AG08396 (cell line): ENCODE measurements at places on chromosomes 16 and 17.
A peak's percentile ranks its signal among the peaks of the same experiment; 100 is the strongest.

DNA sequence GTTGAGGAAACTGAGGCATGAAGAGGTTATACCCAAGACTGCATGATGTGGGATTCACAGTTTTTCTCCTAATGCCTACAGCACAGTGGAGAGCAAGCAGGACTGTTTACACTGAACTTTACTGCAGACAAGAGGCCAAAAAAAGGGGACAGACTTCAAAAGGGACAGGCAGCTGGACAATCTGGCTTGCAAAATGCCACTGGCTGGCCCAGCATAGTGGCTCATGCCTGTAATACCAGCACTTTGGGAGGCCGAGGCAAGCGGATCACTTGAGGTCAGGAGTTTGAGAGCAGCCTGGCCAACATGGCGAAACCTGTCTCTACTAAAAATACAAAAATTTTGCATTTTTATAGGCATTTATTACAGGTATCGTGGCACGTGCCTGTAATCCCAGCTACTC, 2.0 kb upstream of the MGAT5B start:
- no peak for DNase-seq

- DNase-seq: no peak
Observed at GRCh38 chr16:90015586-90016338, 3.5 kb downstream of the DBNDD1 start.

DNA sequence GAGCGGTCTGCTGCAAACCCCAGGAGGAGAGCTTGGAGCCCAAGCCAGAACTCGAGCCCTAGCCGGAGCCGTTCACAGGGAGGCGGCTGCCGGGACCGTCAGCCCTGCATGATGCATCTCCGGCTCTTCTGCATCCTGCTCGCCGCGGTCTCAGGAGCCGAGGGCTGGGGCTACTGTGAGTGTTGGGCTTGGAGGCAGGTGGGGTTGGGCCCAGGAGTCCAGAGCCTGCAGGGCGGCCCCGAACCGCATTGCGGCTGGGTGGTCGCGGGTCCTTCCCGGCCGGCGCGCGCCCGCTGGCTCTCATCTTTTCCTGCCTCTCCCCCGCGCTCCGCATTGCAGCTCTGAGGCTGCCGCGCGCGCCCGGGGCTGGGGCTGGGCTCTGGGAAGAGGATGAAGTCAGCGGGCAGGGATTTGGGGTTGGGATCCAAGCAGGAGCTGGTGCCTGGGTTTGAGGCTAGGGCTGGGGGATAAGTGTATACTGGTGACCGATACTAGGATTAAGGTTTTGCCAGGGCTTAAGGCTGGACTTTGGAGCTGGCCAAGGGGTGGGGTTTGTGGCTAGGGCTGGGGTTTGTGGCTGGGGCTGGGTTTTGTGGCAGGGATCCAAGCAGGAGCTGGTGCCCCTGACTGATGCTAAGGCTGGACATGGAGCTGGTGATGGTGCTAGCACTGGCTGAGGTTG, 532 bp downstream of the CNTNAP1 start:
- DNase-seq: peak; percentile 78

GRCh38 chr17:70080541-70081347, 5.7 kb downstream of the KCNJ16 start:
- DNase-seq: peak; percentile 26

DNA sequence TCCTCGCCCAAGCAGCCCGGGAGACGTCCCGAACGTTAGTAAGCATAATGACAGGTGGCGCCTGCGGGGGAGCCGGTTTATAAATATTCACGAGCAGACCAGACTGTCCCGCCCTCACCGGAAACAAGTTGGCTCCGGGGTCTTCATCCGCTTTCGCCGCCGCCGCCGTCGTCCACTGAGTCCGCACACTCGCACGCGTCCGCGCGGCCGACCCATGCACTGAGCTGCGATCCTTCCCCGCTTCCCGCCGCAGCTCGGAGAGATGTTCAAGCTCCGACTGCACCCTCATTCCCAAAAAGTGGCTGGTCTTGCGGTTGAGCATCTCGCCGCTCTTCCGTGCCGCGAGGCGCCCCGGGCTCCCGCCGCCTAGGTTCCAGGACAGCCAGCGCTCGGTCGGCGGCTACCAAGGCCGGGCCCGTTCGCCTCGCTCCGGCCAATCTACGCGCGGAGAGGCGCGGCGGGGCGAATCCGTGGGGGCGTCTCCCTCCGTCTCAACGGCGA, 385 bp downstream of the CFAP119 start:
- DNase-seq: peak; percentile 57

- peak; percentile 81 for DNase-seq
Observed at GRCh38 chr17:78442648-78443218, 64.3 kb downstream of the PGS1 start.

DNA sequence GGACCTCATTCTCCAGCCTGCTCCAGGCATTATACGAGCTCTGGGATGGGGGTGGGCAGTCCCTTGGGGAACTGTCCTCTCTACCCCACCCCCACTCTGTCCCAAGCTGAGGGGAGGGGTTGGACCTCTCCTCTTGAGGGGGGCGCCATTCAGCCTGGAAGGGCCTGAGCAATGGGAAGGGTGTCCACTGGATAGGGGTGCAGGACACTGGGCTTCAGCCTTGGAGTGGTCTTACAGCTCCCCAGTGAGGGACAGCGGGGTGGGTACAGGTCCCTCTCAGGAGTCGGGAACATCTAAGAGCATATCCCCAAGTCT, 9.5 kb upstream of the CBX8 start:
- DNase-seq: no peak

GRCh38 chr17:68198931-68199836, 48.7 kb upstream of the AMZ2 start:
- no peak for DNase-seq

- DNase-seq: no peak
Observed at GRCh38 chr17:76208120-76208519, 32.2 kb downstream of the RNF157 start.

- no peak for DNase-seq
Observed at GRCh38 chr17:10724546-10725195, 5.2 kb downstream of the TMEM220 start.

GRCh38 chr17:63275318-63275970, 170.7 kb downstream of the CYB561 start:
- DNase-seq: peak; percentile 67

- no peak for DNase-seq
Observed at GRCh38 chr17:83170571-83171260, 91.3 kb downstream of the METRNL start.

GRCh38 chr16:69318177-69318910, 7.2 kb downstream of the VPS4A start:
- no peak for DNase-seq

DNA sequence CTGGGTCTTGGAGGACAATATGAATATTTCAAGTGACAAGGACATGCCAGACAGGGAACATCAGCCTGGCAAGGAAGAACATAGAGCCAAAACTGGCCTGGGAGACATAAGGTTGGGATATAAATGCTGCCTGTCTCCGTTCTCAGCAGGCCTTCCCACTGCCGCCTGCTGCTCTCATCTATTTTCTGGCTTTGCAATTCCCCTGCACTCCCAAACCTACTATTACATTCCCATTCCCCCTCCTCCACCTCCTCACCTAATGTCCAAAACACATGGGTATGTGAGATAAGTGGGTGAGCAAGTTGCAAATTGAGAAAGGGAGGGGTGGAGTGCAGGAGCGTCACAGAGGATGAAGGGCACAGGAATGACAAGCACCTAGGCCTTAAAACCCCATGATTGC, 244.3 kb upstream of the CDH8 start:
- DNase-seq: no peak

- no peak for DNase-seq
Observed at GRCh38 chr17:40327244-40327729, 18.3 kb downstream of the RARA start.

DNA sequence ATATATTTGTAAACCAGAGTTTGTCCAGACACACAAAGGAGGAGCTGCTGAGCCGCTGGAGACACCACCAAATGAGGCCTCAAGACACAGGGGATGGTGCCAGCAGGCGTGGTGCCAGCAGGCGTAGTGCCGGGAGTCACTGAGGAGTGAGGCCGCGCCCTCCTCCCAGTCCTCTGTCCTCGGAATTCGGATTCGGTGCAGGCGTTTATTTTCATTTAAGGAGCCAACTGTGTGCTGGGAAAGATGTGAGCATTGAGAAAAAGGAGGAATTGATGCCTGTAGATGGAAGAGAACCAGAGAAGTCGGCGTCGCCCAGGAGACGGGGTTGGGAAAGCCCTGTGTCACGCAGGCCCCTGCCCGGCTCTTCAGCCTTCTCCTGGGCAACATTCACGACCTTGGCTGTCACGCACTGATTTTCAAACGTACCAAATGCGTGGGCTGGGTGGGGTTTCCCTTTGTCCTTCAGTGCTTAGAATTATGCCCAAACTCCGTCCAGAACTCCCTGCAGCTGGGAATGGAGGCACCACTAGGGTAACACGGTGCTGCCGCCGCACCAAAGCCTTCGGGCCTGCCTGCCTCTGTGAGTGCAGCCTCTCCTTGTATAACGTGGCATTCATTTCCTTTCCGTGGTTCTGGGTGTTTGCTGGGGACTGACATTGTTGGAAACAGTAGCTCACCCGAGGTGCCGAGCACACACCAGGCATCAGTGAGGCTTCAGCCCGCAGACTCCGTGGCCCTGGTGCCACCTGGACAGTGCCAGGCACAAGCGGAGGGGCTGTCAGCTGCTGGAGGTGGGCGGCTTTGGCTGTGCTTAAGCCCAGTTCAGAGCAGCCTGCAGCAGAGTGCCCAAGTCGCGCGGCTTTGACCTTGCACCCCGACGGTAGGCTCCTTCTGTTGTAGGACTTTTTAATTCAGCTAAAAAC, 49.0 kb upstream of the CHMP6 start:
- peak; percentile 94 for DNase-seq

DNA sequence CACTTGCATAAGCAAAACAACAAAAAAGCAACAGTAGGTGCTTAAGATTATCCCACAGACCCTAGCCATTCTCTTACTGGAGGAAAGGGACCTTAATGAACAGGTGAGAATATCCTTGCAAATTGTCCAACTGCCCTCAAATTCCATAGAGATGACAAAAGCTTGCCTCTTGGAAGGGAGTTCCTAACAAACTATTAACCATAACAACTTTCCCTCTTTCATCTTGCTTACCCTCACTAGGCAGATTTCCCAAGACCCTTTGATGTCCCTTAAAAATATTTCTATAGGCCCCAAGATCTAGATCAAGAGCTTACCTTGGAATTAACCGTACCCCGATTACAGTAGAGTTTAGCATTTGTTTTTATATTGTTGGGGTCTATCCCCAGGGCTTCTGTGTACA, 21.8 kb downstream of the CNP start:
- DNase-seq: no peak

GRCh38 chr16:22088642-22089041, 3.7 kb upstream of the VWA3A start:
- DNase-seq: no peak

- no peak for DNase-seq
Observed at GRCh38 chr17:65409381-65409780, 152.1 kb downstream of the AXIN2 start.

DNA sequence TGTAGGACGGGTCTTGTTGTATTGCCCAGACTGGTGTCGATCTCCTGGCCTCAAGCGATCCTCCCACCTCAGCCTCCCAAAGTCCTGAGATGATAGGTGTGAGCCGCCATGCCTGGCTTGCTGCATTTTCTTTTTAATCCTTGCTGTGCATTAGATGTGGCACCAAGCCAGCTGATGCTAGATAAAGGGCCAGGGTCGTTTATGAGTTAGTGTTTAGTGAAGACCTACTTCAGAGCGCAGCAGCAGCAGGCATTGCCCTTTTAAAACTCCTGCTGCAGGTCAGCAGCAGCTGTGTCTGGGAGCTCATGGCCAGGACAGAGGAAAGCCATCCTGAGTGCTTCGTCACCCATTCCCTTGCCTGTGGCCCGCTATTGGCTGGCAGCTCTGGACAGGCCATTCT, 237.3 kb downstream of the CCDC182 start:
- DNase-seq: no peak

DNA sequence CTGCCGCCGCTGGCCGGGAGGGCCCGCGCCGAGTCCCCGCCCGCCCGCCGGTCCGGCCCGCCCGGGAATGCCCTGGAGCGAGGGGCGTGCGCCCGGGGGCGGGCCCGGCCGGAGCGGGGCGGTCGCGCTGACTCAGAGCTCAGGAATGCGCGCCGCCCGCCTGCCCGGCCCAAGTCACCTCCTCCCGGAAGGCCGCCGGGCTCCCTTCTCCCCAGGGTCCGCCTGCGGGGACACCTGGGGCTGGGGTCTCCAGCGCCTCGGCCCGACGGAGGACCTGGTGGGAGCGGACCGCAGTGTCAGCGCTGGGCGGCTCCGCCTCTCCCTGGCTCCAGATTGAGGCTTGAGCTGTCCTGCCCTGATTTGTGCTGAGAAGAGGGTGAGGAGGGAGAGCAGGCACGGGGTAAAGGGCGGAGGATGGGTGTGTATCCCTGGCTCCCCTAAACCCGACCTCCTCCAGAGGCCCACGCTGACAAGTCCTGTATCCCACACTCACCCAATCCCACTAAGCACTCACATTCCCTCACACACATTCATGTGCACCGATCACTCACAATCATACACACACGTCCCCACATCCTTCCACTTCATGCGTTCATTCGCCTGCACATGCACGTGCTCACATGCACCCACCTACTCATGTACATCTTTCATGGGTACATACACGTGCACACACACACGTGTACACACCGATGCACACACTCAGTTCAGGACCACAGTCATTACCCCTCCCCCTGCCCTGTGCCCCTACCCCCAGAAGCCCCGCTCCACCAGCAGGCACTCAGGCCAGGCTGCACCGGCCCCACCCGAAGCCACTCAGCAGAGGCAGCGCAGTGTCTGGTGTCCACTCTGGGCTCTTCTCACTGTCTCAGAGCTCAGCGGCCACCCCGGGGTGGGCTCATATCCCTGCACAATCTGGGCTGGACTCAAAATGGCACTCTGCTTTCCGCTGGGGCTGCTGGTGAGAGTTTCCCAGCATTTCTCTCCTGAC, at the start of gene RHBDF1:
RHBDF1 (minus strand) TSS at position 71 of the 988 bp plus-strand sequence. CDS start 7,616 bp downstream, outside the sequence.
- DNase-seq: peak; percentile 92

- peak; percentile 57 for DNase-seq
Observed at GRCh38 chr16:4537376-4538343, 913 bp downstream of the CDIP1 start.

- DNase-seq: no peak
Observed at GRCh38 chr16:19935694-19936093, 51.0 kb upstream of the GPRC5B start.

GRCh38 chr17:81132770-81133723, 32.3 kb upstream of the PVALEF start:
- DNase-seq: no peak

DNA sequence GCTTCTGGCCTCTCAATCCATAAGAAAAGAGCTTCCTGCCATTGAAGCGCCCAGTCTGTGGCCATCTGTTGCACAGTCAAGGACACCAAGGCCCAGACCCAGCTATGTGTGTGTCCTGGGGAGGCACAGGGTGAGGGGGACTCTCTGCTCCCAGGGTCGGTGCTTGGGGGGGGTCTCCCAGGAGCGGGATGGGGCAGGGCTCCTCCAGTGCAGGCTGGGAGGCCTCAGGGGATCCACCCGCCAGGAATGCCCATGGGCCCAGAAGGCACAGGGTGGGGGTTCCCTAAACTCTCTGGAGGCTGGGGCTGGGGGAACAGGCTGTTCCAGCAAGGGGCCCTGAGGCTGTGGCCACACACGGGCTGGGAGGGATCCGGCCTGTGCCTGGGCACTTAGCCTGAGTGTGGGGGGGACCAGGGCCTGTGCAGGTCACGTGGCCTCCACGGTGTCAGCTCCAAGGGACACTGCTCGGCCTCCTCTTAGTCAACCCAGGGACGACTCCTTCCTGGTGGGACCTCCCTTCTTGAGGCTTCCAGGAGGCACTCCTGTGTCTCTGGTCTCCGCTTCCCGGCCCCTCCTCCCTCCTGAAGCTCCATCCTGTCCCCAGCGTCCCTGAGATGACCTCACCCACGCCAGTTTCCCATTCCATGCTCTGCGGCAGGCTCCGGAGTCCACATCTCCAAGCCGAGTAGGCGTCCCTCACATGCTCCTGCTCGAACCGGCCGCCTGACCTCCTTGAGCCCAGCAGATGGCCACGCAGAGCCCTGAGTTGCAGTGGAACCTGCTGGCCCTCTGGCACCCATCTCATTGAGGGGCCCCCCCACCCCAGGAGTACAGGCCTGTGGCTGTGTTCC, 23.1 kb upstream of the BAHCC1 start:
- peak; percentile 72 for DNase-seq
